ENCODE measurements at places on chromosomes 7 and 10.

- no peak for DNase-seq
- no peak overlapping the region for H3K4me3 ChIP-seq
- no peak overlapping the region for H3K27ac ChIP-seq
- H3K4me1 ChIP-seq, result no peaks in the 10 kb centered on the region
- H3K27me3 ChIP-seq, result no peaks in the 10 kb centered on the region
- H3K36me3 ChIP-seq, result no peaks in the 10 kb centered on the region
Measured at GRCh38 chr10:74704629-74705357, 121.6 kb upstream of the KAT6B start.

- H3K27ac ChIP-seq, result no peak overlapping the region
- H3K27me3 ChIP-seq, result no peaks in the 10 kb centered on the region
- no peak for DNase-seq
- H3K36me3 ChIP-seq, result no peaks in the 10 kb centered on the region
Measured at GRCh38 chr10:131090761-131091661, 220.5 kb downstream of the TCERG1L start.

DNA sequence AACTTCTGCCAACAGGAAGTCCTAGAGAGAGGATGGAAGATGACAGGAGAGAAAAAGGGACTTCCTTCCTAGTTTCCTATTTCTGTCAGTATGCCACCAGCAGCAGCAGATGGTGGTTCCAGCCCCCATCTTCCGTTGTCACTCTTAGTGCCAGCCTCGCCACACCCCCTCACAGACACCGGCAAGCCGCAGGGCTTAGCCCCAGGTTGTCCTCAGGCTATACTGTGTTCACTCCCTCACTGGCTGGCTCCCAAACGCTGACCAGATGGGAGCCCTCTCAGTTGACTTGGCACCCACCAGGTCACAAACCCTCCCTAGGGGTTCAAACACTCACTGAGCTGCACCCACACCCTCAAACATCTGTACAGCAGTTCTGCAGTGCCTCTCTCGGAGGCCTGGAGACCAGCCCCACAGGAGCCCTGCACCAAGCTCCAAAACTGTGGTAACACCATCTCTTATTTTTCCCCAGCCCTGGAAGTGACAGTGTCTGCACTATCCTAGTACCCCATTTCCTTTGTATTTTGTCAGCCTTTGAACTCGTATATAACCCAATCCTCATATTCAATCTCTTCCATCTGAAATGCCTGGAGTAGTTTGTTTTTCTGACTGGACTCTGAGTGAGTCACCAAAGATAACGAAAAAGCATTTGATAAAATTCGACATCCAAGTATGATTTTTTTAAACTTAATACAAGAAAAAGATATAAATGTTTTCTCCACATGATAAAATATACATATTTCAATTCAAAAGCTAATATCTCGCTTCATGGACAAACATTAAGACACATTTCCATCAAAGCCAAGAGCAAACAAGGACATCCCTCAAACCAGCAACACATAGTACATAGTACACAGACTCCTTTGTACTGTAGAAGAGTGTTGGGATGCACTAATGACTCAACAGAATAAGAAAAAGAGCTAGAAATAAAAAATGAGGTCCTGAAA lies 34.5 kb downstream of the SMURF1 start:
- H3K4me1 ChIP-seq, result peaks cover 23% of the 10 kb centered on the region
- no peak overlapping the region for H3K4me3 ChIP-seq
- DNase-seq, result no peak
- H3K27me3 ChIP-seq, result no peaks in the 10 kb centered on the region
- no peaks in the 10 kb centered on the region for H3K36me3 ChIP-seq
- H3K27ac ChIP-seq, result no peak overlapping the region

- no peak overlapping the region for H3K4me3 ChIP-seq
- H3K4me1 ChIP-seq, result no peaks in the 10 kb centered on the region
- H3K27me3 ChIP-seq, result no peaks in the 10 kb centered on the region
- DNase-seq, result no peak
Measured at GRCh38 chr7:90173127-90173844, 19.0 kb downstream of the STEAP1 start.

Data from thymus (tissue), 14 donors.